ENCODE measurements at places on chromosomes 7 and 10.
A peak's percentile ranks its signal among the peaks of the same experiment; 100 is the strongest.

DNA sequence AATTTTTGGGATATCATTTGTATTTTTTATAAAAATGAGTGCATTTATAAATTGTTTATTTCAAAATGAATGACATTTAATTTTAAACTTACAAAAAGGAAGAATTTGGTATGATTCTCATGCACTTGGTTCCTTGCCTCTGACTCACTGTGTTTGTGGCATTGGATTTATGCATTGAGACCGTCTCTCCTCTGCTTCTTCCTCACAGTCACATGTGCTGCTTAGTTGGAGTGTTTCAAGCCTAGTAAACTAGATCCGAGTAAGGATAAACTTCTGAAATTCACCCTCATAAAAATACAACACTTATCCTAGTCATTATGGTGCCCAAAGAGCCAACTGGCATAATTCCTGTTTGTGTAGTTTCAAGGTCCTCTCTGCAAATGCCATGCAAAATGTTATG is 19.1 kb upstream of the FZD8 start:
- no peak for DNase-seq

DNA sequence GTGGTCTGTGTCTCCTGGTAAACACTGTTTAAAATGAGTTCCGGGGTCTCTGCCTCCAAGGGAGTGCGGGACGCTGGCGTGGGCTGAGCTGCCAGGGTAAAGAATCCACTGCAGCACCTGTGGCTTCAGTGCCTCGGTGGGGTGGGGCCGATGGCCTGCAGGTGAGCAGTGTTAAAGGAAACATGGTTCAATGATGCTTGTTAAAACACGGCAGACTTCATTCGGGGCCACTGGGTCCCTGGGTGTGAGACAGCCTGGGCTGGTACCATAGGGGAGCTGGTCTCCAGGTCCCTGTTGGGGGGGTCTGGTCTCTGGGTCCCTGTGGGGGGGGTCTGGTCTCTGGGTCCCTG is 24.9 kb upstream of the KNDC1 start:
- DNase-seq = no peak

DNA sequence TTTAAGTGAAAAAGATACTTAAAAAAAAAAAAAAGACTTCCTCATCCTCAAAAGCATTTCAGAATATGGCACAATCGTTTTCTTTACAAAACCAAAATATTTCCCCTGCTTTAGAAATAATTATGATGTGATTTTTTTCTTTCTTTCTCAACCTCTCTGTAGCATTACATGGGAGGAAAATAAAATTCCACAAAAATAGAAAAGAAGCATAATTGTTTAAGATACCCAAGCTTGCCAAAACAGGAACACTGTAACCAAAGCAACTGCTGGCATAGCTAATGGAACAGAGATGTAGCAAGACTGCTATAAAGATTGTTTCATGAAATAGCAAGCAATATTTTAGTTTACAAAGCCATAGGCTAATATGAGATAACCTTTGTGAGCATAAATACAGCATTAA is 75.6 kb upstream of the GPR22 start:
- DNase-seq = no peak

DNA sequence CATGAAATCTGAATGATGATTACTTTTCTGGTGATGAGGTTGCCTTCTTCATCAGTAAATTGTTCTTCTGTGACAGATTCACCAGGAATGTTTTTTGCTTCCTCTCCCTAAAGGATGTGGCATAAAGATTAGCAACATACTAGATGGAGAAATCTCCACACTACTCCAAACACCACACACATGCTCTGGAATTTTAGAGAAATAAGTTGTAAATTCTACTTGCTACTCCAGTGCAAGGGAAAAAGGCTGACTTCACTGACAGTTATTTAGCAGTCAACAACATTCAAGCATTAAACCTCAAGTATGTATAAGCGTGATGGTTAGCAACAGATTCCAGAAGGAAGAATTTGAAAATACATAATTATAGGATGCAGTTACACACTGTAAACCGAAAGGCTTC is 137.9 kb upstream of the CCDC6 start:
- DNase-seq = peak; percentile 30

DNA sequence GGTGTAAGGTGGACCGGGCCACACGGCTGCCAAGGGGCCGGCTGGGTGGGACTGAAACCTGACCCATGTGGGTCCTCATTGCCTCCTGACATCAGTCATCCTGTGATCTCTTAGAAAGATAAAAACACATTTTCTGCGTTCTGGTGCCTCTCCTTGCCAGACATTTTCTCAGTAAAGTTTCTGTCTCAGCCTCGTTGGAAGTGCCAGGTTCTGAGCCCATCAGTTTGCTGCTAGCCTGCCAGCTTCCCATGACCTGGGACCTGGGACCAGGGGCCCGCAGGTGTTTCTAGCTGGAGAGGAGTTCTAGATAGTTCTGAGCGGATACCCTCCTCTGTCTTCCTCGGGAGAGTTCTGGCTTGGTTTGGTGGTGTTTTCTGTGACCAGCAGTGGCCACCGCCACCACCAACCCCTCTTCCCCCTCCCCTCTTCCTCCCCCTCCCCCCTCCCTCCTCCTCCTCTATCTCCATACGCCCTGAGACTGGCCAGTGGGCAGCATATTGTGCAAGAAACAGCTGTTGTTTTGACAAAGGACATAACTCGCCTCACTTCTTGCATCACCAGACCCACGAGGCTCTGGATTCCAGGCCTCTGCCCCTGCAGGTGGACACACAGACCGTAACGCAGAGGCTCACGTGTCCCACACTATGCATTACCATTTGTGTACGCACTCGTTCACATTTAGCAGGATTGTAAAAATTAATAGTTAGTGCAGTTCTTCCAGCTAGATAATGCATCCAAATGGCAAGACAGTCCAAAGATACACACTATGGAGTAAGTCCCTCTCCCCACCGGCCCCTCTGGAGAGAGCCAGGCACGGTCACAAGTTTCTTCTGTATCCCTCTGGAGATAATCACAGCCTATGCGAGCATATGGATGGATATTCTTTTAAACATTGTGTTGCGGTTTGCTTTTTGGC is 94.6 kb downstream of the CUX1 start:
- no peak for DNase-seq

DNA sequence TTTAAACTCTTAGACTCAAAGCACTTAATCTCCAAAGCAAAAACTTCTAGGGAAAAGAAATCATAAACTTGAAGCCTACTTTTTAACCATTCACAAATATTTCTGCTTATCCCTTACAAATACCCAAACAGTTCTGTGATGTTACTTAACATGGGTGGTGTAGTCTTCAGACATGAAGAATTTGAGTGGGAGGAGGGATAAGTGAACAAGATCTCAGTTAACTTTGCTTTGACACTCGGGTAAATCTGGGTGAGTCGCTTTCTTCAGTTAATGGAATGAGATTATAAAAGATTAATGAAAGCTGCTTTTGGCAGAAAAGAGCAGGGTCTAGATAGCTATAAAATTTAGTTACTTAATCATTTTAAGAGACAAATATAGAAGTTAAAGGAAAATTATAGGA is 47.5 kb downstream of the RNF133 start:
- no peak for DNase-seq

DNA sequence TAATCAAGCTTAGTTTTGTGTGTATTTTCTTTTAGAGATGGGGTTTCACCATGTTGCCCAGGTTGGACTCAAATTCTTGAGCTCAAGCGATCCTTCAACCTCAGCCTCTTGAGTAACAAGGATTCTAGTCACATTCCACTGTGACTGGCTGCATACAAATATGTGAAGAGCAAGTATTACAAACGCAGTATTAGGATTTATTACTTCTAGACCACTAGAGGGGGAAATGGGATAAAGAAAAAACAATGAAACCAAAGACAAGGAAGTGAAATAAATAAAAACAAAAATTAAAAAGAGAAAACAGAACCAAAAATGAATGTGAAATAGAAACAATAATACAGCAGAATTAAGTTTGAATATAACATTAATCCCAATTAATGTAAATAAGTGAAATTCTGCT is 308.7 kb downstream of the ANKRD30A start:
- DNase-seq = no peak

GRCh38 chr10:28949005-28950004 is 272.0 kb downstream of the BAMBI start:
- no peak for DNase-seq

GRCh38 chr7:22720791-22721786 is 5.9 kb upstream of the IL6 start:
- no peak for DNase-seq

DNA sequence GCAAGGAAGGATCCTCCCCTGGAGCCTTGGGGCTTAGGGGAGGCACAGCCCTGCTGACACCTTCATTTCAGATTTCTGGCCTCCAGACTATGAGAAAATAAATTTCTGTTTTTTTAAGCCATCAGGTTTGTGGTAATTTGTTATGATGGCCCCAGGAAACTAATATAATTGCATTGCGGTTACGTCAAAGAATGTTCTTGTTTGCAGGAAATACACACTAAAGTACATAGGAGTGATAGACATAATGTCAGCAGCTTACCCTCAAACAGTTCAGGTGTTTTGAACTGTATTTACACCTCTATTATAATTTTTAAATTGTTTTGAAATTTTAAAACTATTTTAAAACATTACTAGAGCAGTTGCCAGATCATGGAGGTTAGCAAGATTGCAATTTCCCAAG is 12.6 kb upstream of the FHIP2A start:
- no peak for DNase-seq

All from hepatic stellate cell (primary cell).